Right renal cortex interstitium (tissue), 3 donors: ENCODE measurements at places on chromosomes 11 and 22.

GRCh38 chr22:17234144-17234623, 14.9 kb upstream of the ADA2 start:
- no peak for DNase-seq

GRCh38 chr11:31958076-31958735, 132.7 kb upstream of the RCN1 start:
- DNase-seq: peak; percentile 10

DNA sequence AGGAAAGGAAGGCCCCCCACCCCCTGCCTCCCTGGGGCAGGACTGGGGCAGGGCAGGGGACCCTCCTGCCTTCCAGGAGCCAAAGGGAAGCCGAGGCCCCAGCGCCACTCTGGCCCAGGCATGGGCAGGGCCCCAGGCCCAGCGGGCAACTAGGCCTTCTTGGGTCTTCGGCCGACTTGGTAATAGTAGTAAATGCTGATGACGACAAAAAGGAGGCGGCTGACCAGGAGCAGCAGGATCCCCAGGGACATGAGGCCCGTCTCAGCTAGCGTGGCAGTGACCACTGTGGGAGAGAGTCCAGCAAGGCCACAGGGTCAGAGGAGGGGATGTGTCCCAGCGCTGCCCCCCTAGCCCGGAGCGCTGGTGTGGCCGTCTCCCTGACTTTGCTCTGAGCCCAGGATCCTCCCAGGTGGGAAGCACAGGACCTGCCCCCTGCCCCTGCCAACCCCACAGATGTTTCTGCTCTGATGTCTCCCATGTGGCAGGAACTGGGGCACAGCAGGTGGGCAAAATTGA, 15.9 kb downstream of the TP53I11 start:
- no peak for DNase-seq

GRCh38 chr11:128731041-128731663, 37.3 kb downstream of the FLI1 start:
- no peak for DNase-seq

DNA sequence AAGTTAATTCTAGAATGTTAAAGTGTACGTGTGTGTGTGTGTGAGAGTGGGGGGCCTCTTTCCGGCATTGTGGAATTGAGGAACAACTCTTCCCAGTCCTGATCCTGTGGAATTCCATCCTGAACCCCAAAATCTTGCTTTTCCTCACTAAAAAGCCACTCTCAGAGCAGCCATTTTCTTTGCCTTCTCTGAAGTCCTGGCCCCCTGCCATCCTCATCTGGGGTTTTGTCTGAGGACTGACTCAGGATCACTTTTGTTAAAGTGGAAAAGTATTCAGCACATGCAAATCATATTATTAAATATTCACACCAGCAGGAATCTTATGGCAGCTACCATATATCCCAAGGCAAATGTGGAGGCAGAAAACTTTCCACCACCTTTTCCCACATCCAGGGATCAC, 3.8 kb downstream of the SCN4B start:
- no peak for DNase-seq

DNA sequence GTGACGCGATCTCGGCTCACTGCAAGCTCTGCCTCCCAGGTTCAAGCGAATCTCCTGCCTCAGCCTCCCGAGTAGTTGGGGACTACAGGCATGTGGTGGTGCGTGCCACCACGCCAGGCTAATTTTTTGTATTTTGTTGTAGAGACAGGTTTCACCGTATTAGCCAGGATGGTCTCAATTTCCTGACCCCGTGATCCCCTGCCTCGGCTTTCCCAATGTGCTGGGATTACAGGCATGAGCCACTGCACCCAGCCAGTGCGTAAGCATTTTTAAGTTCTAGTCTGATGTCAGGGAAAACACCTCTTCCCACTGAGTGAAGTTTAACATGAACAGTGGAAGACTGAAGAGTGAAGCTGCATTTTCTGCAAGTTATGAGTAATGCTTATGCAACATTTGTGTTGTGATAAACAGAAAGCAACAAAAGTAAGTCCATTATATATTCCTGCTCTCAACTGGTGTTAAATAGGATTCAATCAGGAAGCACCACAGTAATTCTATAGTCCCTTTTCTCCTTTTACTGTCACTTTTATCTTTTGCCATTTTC, 1219.8 kb upstream of the RAG2 start:
- no peak for DNase-seq

DNA sequence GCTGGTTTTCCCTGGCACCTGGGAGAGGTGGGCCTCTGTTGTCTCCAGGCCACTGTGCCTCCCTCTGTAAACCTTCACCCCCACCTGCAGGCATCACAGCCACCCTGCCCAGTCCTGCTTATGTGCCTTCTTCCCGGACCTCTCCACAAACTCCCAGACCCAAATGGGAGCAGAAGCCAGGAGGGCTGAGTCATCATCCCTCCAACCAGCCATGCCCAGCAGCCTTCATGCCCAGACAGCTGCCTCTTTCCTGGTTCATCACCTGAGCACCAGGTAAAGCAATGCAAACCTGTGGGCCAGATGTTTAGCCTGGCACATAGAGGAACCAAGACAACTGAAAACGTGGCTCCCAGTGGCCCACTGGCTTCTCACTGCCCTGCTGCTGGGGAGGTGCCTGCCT, 2.1 kb upstream of the TMPRSS4 start:
- DNase-seq: no peak

DNA sequence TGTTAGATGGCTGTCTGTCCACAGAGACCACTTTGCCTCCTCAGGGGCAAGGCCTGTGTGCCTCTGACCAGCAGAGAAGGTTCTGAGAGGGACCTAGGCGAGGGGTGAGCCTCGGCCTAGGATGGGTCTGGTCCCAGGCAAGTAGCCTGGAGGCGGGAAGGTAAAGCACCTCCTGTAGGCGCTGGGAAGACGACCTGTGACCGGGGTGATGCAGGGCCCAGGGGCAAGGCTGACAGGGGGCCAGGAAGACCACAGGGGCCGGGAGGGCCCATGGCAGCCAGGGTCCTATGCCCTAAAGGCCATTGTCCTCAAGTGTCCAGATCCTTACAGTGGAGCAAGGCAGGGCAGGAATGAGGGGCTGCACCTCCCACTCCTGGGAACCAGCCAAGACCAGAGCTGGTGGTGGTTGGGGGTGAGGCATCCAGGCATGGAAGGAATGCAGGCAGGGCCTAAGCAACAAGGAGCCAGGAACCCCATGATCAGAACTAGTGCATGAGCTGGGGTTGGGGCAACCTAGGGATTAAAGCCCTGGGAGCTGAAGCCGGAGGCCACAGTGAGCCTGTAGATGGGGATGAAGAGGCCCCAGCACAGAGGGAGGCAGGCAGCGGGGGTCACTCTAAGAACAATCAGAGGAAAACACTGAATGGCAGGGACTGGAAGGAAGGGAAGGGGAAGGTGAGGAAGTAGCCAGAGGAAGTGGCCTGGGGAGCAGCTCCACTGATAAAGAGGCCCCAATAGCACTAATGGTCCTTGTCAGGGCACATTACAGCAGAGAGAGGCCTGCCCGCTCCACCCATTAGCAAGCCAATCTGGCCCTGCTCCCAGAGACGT, 32.9 kb upstream of the KLHL35 start:
- no peak for DNase-seq

- no peak for DNase-seq
Observed at GRCh38 chr11:123493349-123494063, 63.4 kb downstream of the GRAMD1B start.

DNA sequence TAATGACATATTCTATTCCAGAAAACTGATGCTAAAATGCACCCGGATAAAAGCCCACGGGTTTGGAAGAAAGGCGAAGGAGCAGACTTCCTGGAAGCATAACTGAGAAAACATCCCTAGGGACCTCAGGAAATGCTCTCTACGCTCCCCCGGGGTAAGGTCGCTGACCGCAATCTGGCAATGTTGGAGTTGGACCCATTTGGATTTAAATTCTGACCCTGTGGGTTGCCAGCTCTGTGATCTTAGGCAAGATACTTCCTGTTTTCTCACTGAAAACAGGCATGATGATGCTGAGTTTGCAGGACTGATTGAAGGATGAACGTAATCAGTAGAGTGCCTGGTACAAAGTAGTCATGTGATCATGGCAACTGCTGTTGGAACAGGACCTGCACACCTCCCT, 1054.0 kb downstream of the NTM start:
- DNase-seq: no peak

DNA sequence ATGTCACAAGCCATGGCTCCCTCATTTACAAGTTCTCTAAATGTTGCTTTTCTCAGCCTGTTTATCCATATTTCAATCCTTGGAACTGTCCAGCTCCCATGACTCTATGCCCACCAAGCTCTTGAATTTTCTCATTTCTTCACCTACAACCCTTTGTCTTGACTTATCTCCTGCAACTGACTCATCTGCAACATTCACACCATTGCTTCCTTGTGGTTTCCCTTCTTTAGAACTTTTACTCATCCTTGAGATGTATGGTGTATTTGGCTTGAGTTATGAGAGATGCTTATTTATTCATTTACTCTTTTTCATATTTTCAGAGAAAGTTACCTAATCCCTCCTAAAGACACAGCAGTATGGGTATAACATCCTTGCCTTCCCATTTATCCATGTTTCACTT, 18.8 kb downstream of the TRIM34 start:
- DNase-seq: no peak

- no peak for DNase-seq
Observed at GRCh38 chr11:5938603-5938965, 3.5 kb upstream of the OR56A3 start.

- no peak for DNase-seq
Observed at GRCh38 chr11:23604966-23605365, 744.7 kb upstream of the CCDC179 start.

DNA sequence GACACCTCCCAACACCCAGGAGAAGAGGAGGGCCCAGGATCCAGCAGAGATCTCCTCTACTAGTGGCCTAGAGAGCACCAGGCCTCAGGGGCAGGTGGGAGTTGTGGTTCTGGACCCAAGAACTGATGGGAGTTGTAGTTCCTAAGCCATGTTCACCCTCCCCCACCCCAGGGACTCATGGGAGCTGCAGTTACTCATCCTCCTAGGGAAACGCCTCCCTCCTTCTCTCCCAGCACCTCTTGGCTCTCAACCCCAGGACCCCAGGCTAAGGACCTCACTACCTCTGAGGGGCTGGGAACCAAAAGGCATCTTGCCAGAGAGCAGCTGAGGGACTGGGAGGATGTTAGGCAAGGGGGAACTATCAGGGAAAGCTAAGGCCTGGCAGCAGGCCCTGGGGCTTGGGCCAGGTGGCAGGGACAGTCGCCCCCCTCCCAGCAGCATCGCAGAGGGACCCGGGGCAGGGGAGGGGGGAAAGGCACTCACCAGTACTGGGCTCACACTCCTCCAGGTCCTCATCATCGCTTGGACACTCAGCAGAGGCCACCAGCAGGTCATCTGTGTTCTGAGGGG, 28.9 kb downstream of the SLC22A12 start:
- DNase-seq: no peak

DNA sequence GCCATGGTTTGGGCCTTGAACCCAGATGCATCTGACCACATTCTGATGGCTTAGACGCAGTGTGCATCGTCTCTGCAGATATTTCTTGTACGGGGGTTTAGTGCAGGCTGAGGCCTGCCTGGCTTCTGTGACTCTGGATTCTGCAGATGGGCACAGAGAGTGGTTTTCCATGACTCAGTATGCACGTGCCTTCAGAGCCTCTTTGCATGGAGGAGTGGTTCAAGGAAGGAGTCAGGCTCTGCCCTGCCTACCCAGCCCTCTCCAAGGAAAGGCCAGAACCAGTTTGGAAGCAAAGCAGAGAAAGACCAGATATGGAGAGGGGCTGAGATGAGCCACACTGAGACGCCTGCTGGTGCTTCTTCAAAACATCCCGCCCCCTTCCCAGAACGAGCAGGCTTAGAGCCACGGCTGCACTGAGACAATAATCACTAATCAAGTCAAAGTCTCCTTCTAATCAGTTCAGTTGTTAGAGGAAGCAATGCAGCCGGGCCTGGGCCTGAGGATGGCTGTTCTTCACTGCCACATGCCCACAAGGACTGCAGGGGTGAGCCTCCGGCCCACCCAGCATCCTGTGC, 308.9 kb downstream of the NXPE2 start:
- DNase-seq: no peak

DNA sequence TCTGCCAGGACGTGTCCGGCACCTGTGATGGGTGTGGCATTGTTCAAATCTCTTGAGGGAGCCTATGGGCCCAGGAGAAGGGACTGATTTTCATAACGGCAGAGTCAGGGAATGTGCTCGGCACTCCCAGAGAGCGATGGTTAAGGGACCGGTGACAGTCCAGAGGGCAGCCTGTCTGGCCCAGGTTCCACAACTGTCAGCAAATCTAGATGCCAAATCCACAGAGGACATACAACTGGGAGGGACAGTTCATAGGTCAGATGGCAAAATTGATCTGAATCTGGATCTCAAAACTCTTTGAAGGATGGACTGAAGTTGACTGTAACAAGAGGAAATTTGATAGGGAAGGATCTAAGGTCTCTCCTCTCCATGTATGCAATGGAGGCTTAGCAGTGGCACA, 7.5 kb downstream of the SEC14L2 start:
- DNase-seq: no peak

DNA sequence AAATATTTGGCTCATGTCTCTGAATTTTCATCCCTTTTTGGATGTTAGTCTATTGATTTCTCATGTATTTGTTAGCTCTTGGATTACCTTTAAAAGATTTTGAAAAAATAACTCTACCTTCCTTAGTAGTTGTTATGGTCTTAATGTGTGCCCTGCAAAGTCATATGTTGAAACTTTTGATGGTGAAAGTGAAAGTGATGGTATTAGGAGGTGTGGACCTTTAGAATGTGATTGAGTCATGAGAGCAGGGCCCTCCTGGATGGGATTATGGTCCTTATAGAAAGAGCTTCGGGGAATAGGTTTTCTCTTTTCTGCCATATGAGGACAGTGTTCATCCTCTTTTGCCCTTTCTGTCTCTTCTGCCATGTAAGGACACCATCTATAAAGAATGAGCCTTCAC, 33.6 kb upstream of the MPPED2 start:
- DNase-seq: no peak

- no peak for DNase-seq
Observed at GRCh38 chr11:15341587-15341986, 226.9 kb downstream of the INSC start.

DNA sequence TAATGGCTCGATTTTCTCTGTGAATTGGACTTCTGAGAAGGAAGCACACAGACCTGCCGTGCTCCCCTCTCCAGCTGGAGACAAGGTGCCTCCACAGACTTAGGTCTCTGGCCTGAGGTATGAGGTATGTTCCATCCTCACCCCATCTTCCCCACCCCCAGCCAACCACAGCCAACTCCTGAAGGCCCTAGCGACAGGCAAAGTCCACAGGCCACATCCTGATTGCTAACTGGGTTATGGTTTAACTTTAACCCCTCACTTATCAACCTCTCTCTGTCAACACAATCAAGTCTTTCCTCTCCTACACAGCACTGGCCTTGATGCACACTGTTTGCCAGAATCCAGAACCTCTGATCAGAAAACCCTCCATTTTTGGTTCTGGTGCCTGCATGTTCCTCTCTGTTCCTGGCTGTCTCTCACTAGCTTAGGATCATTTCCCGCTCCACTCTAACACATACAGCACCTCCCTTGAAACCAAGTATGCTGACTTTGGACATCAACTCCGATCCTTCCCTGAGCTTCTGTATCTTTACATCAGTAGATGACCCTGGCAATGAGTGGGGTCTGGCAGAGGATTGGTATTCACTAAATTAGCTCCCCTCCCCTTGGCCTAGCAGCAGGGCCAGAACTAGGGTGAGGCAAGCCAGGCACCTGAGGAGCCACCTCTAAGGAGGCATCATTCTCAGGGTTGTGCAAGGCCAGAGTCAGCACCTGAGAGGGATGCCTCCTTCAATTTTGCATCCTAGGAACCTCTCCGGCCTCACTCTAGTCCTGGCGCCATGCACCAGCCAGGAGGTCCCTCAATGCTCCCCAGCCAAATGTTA, 22.0 kb downstream of the JAML start:
- no peak for DNase-seq
